Cardiac septum (tissue), 1 donor: ENCODE measurements at places on chromosomes 7 and 10.

- DNase-seq, result peak; percentile 71
Observed at GRCh38 chr10:46530249-46531186, 25.9 kb downstream of the GPRIN2 start.

DNA sequence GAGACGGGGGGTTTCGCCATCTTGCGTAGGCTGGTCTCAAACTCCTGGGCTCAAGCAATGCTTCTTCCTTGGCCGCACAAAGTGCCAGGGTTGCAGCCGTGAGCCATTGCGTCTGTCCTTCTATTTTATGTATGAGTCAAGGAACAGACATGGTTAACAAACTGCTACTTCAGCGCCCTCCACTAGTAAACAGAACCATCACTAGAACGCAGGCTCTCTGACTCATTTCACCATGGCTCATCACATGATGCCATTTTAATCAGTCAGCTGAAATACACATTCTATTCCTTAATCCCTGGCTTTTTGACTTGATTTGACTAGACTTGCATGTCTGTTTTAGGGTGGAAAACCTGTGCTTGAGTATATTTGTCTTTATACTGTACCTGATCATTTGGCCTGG is 41.3 kb downstream of the CELF2 start:
- no peak for DNase-seq

GRCh38 chr10:17115683-17116082 is 13.9 kb downstream of the CUBN start:
- DNase-seq, result no peak

DNA sequence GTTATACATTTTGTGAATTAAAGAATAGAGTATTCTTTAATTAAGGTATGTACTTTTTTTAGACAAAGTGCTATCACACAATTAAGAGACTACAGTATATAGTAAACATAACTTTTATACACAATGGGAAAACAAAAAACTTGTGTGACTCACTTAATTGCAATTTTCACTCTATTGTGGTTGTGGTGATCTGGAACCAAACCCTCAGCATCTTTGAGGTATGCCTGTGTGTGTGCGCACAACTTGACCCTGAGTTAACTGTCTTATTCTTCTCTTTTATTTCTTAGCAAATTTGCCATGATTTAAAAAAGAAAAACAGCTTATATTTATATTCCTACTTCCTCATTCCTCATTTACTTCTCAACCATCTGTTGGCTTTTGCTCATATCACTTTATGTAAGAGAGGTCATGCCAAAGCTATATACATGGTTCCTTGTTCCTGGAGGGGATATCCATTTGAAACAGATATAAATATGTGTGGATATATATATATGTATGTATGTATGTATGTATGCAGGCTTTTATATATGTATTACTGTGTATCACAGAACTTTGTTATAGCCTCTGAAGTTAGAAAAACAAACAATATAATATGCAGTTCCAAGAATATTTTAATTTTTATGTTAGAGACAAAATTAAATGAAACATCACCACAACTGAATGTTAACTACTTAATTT is 259.5 kb upstream of the HGF start:
- no peak for DNase-seq

GRCh38 chr10:88831709-88832108 is 19.9 kb downstream of the ANKRD22 start:
- no peak for DNase-seq

DNA sequence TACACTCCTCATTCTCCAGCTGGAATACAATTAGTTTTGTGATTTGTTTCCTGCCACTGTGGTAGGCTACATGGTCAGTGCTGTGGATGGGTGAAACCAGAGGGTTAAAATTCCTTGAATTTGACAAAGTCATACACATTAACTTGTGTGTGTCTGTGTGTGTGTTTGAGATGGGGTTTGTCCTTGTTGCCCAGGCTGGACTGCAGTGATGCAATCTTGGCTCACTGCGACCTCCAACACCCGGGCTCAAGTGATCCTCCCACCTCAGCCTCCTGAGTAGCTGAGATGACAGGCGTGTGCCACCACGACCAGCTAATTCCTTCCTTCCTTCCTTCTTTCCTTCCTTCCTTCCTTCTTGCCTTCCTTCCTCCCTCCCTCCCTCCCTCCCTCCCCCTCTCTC is 24.8 kb upstream of the GIMAP8 start:
- peak; percentile 53 for DNase-seq

- no peak for DNase-seq
Observed at GRCh38 chr10:75663947-75664664, 232.7 kb downstream of the LRMDA start.

- DNase-seq, result no peak
Observed at GRCh38 chr10:31947144-31947926, 18.7 kb upstream of the ARHGAP12 start.

- DNase-seq, result no peak
Observed at GRCh38 chr10:33139181-33139646, 181.2 kb upstream of the ITGB1 start.

GRCh38 chr7:82726038-82726800 is 282.6 kb upstream of the CACNA2D1 start:
- no peak for DNase-seq

GRCh38 chr7:139706837-139707236 is 71.0 kb downstream of the HIPK2 start:
- no peak for DNase-seq

DNA sequence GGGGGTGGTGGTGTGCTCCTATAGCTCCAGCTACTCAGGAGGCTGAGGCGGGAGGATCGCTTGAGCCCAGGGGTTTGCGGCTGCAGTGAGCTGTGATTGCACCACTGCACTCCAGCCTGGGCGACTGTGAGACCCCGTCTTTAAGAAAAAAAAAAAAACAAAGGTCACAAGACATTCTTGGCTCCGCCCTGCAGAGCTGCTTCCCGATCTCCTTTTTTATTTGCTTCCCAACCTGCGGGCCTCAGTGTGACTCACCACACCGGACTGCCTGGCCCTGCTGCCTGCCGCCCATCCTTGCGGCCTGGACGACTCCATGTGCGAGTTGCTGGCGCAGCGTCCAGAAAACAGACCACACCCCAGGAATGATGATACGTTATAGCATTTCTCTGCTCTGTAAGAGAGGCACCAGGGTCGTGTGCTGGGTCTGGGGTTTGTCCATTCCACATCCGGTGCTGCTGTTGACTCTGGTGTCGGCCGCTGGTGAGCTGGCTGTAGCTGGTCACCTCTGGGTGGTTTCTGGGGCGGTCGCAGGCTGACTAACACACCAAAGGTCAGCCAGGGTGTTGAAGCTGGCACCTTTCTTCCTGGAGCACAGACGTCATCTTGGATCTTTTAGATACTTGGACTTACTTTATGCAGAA is 123.6 kb downstream of the TCF7L2 start:
- DNase-seq, result peak; percentile 85

DNA sequence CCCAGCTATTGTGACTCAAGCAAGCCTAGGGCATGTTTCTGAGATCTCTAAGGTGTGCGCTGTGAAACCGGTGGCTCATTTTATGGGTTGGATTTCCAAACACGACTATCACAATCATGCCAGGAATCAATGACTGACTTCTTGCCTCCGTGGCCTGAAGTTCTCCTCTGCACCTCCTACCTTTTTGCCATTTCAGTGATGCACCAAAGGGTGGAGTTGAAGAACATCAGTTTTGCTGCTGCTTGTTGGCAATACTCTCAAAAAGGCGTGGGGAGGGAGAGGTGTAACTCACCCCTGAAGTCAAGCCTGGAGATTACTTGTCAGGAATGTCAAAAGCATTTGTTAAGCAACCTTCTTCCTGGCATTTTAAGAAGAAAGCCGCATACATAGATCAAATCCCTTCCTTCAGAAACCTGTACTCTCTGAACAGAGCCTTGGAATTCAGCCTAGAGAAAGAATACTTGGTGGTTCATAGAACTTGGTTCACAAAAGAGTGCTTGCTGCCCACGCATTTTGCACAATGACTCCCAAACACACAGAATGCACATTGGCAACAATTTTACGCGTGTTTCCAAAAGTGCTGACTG is 41.0 kb downstream of the KIAA1217 start:
- no peak for DNase-seq

GRCh38 chr7:40471891-40472290 is 337.1 kb downstream of the SUGCT start:
- DNase-seq, result no peak

DNA sequence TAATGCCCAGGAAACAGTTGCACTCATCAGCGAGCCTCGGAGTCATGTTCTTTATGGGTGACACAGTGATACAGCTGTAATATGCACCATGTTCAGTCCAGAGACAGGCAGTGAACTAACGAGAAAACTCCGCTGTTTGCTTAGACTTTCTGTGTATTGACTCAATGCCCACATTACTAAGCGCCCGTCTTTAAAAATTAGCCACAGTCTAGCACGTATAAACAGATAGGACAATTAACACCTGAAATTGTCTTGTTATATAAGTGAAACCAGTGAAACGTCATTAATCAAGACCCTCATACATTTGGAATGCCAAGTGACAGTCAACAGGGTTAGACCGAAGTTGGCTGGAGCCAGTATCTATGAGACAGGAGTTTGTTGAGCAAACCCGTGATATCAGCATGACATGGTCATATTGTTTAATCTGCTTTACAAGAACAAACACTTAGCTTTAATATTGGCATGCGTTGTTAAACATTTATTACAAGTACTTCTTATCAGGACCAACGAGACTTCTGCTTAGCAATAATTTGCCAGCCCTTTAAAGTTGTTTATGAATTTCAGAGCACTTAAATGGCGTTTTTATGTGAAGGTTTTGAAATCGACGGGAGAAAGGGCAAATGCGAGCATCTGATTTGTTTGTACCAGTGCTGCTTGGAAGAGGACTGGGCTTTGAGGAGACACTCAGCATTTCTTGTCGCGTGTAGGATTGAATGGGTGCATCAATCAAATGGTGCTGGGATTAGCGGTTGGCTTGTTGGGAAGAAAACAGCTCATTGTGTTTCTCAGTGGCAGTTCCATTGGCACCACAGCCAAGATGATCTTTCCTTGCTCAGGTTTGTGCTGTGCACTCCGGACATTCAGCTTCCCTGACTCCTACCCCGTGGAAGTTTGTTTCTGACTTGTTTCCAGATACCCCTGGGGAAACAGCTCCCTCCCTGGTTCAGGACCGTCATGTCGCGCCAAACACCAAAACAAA is 56.3 kb downstream of the CAMK1D start:
- peak; percentile 33 for DNase-seq

DNA sequence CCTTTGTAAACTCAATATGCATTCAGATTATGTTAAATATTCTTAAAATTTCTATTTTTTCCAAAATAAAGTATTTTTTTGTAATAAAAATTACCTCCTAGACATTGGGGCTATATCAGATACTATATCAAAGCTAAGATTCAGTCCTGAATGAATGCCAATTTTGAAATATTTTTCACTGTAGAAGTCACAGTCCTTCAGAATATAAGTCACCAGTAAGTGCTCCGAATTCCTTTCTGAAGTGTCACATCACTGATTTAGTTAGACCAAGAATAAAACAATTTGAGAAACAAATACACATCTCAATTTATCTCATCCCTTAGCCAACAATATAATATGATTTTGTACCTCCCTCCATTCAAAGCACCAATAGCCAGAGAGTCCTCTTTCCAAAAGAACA is 33.9 kb upstream of the GSAP start:
- no peak for DNase-seq

- DNase-seq, result no peak
Observed at GRCh38 chr7:38398725-38399321, 125.4 kb upstream of the TARP start.

- DNase-seq, result no peak
Observed at GRCh38 chr7:153954477-153954876, 97.7 kb upstream of the DPP6 start.

DNA sequence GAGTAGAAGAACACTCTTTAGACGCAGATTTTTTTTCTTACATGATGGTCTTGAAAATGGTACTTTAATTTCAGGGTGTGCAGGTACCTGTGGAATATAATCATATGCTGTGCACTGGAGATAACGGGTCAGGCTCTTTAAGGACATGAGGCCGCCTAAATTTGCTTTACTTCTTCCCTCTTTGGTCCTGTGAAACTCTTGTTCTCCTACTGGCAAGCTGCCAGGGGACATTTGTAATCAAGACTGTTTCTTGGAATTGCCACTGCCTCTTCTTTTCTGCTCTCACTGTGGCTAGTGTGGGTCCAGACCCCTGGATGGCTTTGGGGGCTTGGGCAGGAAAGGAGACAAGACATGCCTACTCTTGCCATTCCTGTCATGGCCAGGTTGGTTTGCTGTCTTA is 146.0 kb downstream of the SND1 start:
- no peak for DNase-seq

DNA sequence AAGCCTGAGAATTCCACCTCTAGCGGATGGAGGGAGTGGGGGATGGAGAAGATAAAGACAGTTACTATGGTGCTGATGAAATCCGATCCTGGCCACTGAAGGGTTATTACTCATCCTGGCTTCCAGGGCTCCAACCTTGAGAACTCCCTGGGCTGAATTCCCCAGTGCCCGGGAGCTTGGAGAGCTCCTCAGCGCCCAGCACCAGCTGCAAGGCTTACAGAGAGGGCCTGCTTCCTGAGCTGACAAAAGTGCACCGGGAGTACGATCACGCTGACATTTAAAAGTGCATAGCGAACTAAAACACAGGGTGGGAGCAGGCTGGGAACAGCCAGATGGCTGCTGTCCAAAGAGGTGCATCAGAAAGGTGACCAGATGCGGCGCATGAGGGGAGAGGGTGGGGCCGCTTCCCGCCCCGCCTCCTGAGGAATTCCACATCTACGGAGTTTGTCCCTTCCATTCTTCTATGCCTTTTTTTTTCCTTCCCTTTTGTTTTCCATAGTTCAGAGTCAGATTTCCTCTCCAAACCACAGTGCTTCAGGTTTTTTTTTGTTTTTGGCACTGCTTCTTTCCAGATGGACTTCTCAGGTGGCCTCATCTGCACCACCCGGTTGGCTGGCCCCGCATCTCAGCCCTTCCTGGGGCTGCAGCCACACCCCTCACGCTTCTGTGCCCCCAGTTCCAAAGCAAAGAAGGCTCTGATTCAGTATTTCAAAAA is 62.4 kb upstream of the MKRN1 start:
- peak; percentile 74 for DNase-seq

- DNase-seq, result no peak
Observed at GRCh38 chr10:127398140-127398970, 150.8 kb upstream of the NPS start.

DNA sequence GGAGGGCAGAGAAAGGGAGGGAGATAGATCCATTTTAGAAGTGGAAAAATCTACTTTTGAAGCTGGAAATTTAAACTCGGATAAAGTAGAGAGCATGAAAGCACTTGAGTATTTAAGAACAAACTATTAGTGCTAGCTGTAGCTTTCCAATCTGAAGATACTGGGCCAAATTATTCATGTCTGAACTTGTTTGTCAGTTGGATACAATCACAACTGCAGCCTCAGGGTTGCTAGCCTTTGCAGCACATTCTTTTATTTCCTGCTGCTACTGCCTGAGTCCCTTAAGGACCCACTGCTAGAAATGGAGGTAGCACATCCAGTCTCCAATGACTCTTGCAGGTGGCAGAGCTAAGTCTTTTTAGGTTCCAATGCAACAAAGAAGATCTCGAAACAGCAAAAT is 8.3 kb upstream of the SLC25A13 start:
- DNase-seq, result no peak

DNA sequence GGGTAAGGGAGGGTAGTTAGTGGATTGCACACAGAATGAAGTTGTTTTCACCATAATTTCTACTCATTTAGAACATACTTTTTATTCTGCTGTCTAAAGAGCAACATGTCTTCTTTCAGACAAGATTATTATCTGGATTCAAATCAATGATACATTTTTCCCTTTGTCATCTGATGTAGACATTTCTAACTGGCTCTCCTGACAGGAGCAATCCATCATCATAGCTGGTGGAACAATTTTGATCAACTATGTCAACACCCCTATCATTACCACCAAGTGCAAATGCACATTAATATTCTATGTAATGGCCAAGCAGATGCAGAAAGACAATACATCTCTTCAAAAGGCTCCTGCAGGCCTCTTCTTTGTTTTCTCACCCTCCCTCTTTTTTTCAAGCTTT is 672.9 kb upstream of the LRRTM3 start:
- no peak for DNase-seq

GRCh38 chr10:113859261-113859660 is 4.8 kb downstream of the NHLRC2 start:
- no peak for DNase-seq
